ENCODE measurements at places on chromosomes 3 and 15.

GRCh38 chr3:195069501-195070251 is 201.3 kb downstream of the XXYLT1 start:
- DNase-seq: no peak

GRCh38 chr3:139526146-139526545 is 13.4 kb downstream of the RBP1 start:
- DNase-seq: no peak

DNA sequence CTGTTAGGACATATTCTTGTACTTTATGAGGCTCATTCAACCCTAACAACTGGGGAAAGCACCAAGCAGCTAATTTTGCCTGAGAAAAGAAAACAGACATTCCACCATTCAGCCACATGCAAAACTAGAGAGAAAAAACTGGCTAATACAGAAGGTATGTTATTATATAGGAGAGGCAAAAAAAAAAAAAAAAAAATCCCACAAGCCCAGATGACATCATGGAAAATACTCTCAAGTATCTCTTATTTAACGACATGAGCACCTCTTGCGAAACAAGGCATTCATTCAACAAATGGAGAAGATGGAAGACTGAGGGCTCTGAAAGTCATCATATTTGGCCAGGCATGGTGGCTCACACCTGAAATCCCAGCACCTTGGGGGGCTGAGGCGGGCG is 61.5 kb downstream of the PRICKLE2 start:
- DNase-seq: peak; percentile 58

DNA sequence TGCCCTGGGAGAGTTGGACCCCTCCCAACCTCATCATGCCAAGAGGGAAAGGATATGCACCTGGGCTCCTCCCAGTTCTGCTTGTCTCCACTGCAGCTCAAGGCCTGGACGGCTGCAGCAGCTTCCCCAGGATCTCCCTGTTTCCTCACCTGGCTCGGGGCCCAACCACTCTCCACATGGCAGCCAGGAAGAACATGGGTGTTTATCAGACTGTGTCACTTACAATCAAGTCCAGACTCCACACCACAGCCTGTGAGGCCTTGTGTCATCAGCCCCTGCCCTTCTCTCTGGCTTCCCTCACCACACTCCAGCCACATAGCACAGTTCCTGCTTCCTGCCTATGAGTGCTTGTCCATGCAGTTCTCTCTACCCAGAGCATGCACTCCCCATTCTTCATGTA is 534.4 kb downstream of the EPHB1 start:
- no peak for DNase-seq

Measured in GM03348 (cell line).